ENCODE measurements at places on chromosomes 5 and 9.

- no peak for DNase-seq
These were observed 8.1 kb upstream of the OMD start for GRCh38 chr9:92432350-92432749.

GRCh38 chr9:83630938-83631457 lies 8.1 kb downstream of the IDNK start:
- DNase-seq, result no peak

- DNase-seq, result no peak
These were observed 25.8 kb upstream of the CD180 start for GRCh38 chr5:67222243-67223025.

DNA sequence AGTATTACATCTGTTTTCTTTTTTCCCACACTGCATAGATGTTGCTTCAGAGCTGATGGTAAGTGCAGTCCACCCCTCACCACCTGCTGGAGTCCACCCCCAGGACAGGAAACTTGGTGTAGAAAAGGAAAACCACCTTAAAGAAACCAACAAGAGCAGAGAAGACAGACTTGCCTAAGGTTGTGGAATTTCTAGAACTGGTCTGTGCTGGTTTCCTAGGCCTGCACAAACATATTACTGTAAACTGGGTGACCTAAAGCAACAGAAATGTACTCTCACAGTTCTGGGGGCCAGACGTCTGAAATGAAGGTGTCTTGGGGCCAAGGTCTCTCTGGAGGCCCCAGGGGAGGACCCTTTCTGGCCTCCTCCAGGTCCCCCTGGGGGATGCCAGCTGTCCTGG lies 293.4 kb upstream of the IRX1 start:
- no peak for DNase-seq

GRCh38 chr5:135210286-135211055 lies 176.4 kb upstream of the PITX1 start:
- no peak for DNase-seq

GRCh38 chr5:150625831-150626746 lies 14.4 kb upstream of the SYNPO start:
- DNase-seq, result no peak

DNA sequence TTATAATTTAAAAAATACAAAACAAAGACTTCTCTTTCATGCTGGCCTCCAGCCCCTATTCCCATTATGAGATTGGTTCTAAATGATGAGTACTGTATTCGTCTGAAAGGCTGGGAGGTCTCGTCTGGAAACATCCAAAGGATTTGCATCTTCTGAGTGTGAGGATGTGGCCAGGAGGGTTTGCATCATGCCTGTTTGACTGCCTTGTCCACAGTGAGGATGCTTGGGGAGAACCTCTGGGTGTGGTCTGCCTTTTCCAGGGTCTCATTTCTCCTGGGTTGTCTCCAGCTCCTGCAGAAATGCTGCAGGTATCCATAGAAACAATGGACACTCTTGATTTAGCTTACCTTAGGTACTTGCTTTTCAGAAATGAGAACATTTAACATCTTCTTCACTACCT lies 26.4 kb upstream of the CXCL14 start:
- no peak for DNase-seq

DNA sequence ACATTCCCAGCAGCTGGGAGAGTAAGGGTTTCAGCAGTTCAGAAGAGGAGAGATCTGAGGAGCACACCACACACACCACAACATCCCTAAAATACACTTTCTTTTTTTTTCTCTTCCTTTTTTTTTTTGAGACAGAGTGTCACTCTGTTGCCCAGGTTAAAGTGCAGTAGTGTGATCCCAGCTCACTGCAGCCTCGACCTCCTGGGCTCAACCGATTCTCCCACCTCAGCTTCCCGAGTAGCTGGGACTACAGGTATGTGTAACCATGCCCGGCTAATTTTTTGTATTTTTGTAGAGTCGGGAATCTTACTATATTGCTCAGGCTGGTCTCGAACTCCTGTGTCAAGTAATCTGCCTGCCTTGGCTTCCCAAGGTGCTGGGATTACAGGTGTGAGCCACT lies 9.7 kb upstream of the UBAP1 start:
- DNase-seq, result no peak

GRCh38 chr5:167822241-167822640 lies 469.2 kb upstream of the WWC1 start:
- no peak for DNase-seq

GRCh38 chr5:98391921-98392625 lies 381.4 kb upstream of the RGMB start:
- no peak for DNase-seq

DNA sequence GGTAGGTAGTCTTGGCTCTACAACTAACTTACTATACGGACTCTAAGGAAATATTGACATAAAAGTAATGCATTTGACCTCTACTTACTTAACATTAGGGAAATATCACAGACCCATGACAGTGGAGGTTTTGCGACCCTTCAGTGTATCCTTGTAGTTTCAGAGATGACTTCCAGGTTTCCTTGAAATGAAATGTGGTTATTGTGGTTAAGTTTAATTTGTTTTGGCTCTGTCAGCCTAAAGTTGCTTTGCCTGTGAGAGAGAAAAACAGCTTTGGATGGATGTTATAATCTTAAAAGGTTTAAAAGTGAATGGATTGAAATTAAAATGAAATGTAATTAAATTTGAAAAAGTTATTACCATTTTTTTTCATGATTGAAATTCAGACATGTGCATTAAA lies 42.9 kb downstream of the LRRTM2 start:
- no peak for DNase-seq

Data from activated T-cell treated with anti-CD3 and anti-CD28 coated beads for 1 hour (primary cell).